ENCODE measurements at places on chromosomes 1 and 21.

DNA sequence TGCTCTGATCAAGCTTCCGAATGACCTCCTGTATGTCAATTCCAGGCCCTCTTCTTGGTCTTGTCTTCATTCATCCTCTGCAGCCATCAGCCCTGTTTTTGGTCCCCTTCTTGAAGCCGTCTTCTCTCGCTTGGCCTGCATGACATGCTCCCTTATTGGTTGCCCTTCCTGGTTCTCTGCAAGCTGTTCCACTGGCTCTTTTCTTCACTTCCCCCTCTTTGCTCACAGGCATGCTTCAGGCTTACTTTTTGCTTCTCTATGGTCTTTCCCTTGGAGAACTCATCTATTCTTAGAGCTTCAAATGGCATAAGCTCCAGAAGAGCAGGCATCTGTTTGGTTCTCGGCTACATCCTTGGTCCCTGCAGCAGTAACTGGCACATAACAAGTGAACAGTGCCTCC, 38.8 kb downstream of the PDPN start:
- DNase-seq = no peak

GRCh38 chr1:211036381-211037060, 97.4 kb downstream of the KCNH1 start:
- DNase-seq = no peak

DNA sequence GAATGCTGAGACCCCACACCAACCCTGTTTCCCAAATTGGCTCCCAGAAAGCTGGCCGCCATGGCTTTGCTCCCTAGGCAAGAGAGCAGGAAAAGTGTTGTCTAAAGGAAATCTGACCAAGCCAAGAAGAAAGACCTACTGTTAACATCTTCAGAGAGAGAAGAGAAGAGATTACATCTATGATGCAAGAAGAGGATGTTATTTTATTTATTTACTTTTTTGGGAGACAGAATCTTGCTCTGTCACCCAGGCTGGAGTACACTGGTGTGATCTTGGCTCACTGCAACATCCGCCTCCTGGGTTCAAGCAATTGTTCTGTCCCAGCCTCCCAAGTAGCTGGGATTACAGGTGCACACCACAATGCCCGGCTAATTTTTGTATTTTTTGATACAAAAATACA, 21.7 kb downstream of the HMGN2 start:
- DNase-seq = no peak

- DNase-seq = no peak
These were observed 35.6 kb upstream of the C21orf91 start for GRCh38 chr21:17854745-17855144.

DNA sequence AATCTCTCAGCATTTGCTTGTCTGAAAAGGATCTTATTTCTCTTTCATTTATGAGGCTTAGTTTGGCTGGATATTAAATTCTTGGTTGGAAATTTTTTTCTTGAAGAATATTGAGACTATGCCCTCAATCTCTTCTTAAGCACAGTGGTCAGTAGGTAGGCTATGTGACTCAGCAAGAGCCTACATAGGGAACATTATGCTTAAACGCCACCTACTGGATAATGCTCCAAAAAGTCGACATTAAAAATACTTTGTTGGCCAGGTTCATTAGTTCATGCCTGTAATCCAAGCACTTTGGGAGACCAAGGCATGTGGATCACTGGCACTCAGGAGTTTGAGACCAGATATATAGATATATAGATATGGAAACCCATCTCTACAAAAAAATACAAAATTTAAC, 678.0 kb upstream of the USP24 start:
- DNase-seq = peak; percentile 4

DNA sequence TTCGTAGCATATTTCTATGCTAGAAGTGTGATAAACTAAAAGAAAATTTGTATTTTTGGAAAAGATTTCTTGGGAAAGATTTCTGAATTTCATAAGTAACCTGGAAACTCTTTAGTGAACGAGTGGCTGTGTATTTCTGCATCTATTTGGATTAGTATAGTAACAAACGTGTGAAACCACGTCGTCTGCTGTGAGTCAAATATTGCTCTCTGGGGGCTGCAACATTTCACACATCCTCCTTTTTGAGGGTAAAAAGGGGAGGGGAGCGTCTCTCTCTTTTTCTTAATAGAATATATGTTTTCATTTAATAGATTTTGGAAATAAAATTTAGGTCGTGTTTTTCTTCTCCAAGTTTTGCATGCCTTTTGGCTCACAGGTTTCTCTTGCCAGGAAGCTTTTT, 44.8 kb downstream of the LHX9 start:
- no peak for DNase-seq
